ENCODE measurements at places on chromosomes 12 and 14.

DNA sequence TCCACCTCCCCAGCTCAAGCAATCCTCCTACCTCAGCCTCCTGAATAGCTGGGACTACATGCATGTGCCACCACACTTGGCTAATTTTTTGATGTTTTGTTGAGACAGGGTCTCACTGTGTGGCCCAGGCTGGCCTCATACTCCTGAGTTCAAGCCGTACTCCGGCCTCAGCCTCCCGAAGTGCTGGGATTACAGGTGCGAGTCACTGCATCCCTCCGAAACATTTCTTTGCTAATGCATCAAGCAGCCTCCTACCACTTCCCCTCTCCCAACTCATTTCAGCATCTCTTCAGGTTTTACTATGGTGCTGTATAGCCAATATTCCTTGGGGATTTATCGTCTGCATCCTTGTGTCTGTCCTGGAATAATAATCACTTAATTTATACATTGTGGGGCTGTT is 2.3 kb upstream of the SLC22A17 start:
- DNase-seq: no peak

GRCh38 chr14:21054123-21054767 is 3.4 kb upstream of the RNASE8 start:
- DNase-seq: no peak

DNA sequence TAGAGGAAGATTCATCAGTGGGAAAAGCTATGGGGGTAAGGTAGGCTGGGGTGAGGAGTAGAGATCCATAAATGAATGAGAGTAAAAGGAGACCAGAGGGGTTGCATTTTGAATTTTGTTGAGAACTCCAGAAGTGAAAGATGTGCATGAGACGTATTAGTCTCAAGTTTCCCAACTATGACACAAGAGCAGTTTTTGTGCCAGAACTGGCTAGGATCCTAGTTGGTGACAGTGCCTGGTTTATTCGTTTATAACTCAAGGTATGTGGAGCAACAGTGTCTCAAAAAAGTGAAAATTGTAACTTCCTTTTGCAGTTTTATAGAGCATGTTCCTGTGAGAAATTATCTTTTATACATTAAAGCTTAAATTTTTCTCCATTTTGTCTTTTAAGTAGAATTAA is 377.0 kb downstream of the NPAS3 start:
- no peak for DNase-seq

GRCh38 chr14:53599221-53599945 is 357.2 kb downstream of the BMP4 start:
- no peak for DNase-seq

- no peak for DNase-seq
Measured at GRCh38 chr12:95124106-95124505, 50.7 kb upstream of the NR2C1 start.

DNA sequence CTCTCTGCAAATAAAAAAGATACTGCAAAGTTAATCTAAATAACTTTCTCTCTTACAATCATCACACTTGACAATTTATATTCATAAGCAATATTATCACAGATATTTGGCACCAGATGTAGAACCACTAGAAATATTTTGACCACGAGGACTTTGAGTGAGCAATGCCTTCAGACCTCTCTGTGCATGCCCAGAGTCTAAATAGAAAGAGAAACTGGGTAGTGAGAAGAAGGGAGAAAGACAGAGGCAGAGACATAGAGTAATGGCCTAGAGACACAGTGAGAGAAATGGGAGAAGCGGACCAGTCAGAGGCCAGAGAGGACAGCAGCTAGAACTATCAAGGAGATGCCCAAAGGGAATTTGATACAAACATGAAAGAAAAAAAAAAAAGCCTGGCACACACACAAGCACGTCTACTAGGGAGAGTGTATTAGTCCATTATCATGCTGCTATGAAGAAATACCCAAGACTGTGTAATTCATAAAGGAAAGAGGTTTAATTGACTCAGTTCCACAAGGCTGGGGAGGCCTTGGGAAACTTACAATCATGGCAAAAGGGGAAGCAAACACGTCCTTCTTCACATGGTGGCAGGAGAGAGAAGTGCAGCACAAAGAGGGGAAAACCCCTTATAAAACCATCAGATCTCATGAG is 41.1 kb downstream of the BMP4 start:
- no peak for DNase-seq

- no peak for DNase-seq
Measured at GRCh38 chr14:95198320-95198719, 41.0 kb upstream of the DICER1 start.

- no peak for DNase-seq
Measured at GRCh38 chr14:92517761-92518160, 4.2 kb downstream of the RIN3 start.

- no peak for DNase-seq
Measured at GRCh38 chr14:20332431-20332787, 670 bp downstream of the CCNB1IP1 start.

DNA sequence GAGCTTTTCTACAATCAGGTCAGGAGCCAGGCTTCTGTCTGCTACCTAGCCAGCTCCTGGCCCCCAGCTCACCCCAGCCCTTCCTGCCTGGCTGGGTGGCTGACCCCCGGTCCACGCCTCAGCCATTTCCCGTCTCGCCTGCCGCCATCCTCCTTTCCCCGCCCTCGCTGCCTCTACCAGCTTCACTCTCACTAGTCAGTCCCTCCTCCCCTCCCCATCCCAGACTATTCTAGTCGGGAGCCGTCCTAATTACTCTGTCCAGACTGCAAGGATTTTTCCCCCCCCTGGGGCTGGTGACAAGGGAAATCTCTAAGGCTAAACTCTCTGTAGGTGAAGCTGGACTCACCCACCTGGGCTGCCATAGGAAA is 825 bp downstream of the DHH start:
- DNase-seq: no peak

DNA sequence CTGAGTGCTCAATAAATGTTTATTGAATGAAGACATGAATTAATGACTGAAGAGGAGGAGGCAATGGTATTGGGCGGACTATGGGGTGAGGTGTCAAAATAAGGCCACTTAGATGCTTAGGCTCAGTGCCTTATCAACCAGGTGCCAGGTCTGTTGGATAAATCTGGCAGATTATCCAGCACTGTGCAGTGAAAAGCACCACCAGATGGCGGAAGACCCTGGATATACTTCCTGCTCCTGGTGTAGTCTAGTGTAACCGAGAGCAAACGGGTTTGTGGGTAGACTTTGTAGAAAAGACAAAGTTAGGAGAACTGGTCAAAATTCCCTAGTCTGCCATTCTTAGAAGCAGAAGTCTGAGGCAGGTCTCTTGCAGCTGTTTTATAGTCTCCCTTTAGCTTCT is 306.3 kb downstream of the ATP23 start:
- no peak for DNase-seq

GRCh38 chr12:55362675-55363074 is at the start of gene OR6C75:
OR6C75 (plus strand) TSS chr12:55362975; CDS start chr12:55365111, 2,136 bp downstream.
- no peak for DNase-seq

All from NCI-H1092 treated with DMSO at 0.1 percent for 48 hours (cell line).